Stimulated activated naive B cell treated with anti-CD40 and anti-IgM and Interleukin-4, amounts not matched to agents 10 μg/mL and 1 μg/mL and 100 μg/mL, for 72 hours (primary cell): ENCODE measurements at places on chromosomes 4 and X.
A peak's percentile ranks its signal among the peaks of the same experiment; 100 is the strongest.

GRCh38 chr4:74374128-74374527, 9.2 kb downstream of the EREG start:
- DNase-seq, result no peak

DNA sequence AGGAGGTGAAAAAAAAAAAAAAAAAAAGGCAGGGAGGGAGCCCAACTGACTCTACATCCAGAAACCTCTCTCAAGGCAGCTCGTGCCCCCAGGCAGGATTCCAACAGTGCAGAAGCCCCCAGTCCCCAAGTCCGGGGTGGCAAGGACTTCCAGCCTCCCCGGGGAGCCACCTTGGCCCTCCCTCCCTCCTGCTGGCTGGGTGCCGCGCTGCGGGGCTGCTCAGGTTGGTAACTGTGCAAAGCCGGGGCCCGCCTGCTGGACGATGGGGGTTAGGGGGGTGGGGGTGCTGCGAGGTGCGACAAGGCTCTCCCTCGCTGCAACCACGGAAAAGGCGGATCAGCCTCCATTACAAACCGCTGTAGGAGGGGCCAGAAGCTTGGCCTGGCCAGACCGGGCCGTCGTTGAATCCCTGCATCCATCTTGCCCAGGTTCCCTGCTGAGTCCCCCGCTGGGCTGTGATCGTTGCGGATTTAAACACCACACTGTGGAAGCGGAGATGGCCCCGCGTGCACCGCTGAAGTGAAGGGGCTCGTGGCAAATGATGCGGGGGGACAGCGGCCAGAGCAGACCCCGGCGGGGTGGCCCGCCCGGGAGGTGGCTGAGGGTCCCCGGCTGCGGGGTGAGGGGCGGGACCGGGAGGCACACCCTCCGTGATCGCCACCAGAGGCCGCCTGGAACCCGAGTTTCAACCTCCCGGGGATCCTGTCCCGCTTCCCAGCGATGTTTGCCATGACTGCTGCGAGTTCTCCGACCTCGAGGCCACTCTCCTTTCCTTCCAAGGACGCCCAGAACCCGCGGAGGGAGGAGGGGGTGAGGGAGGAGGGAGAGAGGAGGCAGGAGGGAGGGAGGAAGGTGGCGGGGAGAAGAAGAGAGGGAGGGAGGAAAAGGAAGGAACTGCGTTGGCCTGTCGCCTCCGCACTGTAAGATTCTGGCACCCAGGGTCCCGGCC, 58.0 kb upstream of the DDX3X start:
- DNase-seq, result peak; percentile 23

- peak; percentile 11 for DNase-seq
Measured at GRCh38 chrX:100409610-100410590, at the start of gene PCDH19. Gene PCDH19 (minus strand): TSS chrX:100410273. CDS start chrX:100408597, 1,676 bp downstream.

GRCh38 chrX:31021537-31021936, 50.3 kb downstream of the FTHL17 start:
- no peak for DNase-seq

- DNase-seq, result no peak
Measured at GRCh38 chr4:129358571-129358970, 262.6 kb downstream of the C4orf33 start.

- no peak for DNase-seq
Measured at GRCh38 chrX:21816136-21816535, 23.3 kb upstream of the MBTPS2 start.

- DNase-seq, result no peak
Measured at GRCh38 chrX:147850875-147851274, 60.8 kb upstream of the FMR1 start.

DNA sequence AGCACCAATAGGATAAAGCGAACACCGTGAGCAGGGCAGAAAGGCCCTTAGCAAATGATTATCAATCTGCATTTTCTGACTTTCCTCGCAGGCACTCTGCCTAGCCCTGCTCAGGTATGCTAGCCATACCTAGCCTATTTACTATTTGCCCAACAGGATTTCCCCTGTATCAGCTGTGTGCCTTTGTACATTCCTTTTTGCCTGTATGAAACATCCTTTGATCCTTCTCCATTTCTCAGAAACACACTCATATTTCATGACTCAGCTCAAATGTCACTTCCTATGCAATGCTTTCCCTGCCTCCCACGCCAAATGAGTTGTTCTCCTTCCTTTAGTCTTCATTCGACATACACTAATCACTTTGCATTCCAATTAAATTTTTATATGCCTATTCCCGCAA, 37.2 kb downstream of the PCDH7 start:
- no peak for DNase-seq

DNA sequence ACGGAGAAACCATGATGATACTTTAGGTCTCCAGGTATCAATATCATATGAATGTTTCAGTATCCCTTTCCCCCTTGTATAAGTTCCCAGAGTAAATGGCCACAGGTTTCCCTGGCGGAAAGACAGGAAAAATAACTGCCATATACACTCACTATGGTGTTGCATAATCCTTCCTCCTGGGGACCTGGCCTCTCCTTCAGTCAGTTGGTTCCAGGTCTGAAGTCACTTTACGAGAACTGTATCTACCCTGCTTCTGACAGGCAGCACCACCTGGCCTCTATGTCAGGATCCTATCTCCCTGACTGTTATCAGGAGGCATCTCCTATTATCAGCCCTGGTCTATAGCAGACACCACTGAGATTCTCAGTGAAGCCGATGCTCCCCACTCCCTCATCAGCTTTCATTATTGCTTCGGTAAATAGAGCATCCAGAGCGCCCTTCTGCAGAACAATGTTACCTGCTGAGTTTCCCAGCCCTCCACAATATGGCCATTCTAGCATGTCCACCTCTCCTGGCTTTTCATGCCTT, 22.6 kb downstream of the HAUS3 start:
- DNase-seq, result no peak

GRCh38 chr4:125045311-125045710, 269.4 kb upstream of the FAT4 start:
- DNase-seq, result no peak

- no peak for DNase-seq
Measured at GRCh38 chr4:24607334-24607733, 23.0 kb upstream of the DHX15 start.

DNA sequence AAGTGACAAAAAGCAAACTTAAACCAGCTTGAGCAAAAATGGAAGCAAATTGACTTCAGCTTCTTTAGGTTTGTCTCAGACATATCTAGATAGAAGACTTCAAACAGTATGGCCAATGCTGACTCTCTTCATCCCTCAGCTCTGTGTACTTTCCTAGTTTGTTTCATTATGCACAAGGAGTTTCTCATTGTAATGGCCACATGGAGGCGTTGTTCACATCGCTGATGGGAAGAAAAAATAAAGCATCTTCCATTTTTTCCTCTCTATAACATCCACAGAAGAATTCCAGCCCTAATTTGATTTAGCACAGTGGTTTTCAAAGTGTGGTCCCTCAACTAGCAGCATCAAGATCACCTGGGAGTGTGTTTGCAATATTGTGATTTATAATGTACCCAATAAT, 397.5 kb upstream of the PRKX start:
- DNase-seq, result no peak

DNA sequence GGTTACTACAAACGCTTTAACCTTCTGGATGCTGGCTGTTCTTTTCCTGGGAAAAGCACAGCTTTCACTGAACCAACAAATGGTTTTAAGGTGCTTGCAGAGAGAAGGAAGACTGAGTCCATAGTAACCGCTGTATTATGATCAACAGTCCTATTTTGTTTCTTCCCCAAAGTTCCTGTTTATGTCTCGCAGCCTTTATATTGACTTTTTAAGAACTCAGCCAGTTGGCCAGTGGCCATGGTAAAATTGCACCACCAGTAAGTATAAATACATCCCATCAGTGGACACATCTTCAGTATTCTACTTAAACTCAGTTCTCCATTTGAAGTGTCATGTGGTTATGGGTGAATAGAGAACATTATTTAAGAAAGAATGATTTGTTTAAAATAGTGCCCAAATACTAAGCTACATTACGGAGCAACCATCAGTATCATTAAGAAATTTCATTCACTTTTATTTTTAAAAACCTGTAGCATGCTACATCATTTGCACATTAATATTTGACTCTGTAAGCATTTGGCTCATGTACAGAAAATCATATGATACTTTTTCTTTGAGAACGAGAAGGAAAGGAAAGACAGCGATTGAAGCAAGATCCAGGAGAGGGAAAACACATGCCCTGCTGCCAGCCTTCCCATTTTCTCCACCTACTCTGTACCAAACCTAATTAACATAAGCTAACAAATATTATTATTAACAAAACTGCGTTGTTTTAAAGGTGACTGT, 287.0 kb downstream of the ARHGAP24 start:
- DNase-seq, result no peak

- no peak for DNase-seq
Measured at GRCh38 chr4:167031534-167032156, 202.6 kb downstream of the SPOCK3 start.

- no peak for DNase-seq
Measured at GRCh38 chr4:184992422-184992821, 25.9 kb upstream of the HELT start.

DNA sequence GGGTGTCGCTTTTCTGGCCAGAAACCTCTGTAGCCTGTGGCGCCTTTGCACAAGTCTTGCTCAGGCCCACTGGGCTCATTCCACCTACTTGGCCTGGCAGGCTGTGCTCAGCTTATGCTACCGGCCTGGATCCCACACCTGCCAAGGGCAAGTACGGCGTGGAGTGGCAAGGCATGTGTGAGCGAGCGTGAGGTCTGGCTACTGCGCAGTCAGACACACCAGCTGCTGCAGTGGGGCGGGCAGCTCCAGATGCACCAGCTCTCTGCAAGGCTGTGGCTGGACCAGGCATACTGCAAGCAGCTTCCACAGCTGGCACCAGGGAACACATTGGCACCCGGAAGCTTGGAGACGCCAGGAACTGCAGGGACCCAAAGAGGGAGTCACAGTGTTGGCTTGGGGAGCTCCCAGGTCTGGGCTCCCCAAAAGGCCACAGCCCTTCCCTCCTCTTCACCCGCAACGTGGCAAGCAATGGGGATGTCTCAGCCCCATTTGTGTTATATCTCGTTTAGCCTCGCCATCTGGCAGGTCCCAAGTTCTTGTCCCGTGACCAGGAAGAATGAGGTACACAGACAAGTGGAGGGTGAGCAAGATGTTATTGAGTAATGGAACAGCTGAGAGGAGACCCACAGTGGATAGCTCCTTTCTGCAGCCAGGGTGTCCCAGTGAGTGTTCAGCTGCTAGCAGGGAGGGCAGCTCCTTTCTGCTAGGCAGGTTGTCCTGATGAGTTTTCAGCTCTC, 3.8 kb upstream of the FBXW7 start:
- no peak for DNase-seq

DNA sequence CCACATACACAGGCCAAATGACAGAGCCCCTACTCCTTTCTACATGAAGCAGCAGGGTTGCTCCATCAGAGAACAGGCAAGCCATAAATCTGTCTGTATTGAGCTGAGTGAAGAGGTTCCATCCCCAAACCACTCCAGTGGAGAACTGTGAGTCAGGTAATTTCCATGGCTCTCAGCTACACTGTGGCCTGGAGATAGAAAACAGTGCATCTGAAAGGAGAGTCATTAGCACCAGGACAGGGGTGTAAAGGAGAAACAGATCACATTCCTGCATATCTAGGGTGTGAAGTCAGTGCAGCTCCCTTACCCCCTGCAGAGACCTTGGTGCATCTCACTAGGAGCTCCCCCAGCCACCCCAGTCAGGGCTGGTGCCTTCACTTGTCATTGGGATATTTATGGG, 314.7 kb downstream of the CHIC1 start:
- DNase-seq, result no peak

- no peak for DNase-seq
Measured at GRCh38 chr4:107876099-107876498, 51.4 kb downstream of the SGMS2 start.

DNA sequence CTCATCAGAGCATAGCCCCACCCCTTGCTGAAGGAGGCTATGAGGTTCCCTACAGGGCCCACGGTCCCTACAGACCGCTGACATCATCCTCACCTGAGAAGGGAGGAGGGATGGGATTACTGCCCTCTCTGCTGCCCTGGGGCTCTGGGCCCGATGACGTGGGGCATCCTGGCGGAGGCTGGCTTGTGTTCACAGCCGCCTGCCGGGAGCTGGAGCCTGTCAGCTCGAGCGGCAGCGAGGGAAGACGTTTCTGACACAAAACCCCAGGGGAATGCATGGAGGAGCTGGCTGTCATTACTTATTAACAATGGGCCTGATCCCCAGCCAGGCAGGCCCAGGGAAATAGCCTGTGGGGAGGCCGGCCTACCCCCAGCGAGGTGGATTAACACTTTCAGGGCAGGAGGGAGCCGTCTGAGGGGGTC, 106.6 kb upstream of the ATP6AP2 start:
- DNase-seq, result peak; percentile 8

GRCh38 chr4:10457255-10457801, at the start of gene ZNF518B:
Gene ZNF518B (minus strand): TSS chr4:10457426. CDS start chr4:10446328, 11,098 bp downstream.
- DNase-seq, result peak; percentile 73

GRCh38 chr4:38015886-38016515, 55.8 kb downstream of the PTTG2 start:
- no peak for DNase-seq

DNA sequence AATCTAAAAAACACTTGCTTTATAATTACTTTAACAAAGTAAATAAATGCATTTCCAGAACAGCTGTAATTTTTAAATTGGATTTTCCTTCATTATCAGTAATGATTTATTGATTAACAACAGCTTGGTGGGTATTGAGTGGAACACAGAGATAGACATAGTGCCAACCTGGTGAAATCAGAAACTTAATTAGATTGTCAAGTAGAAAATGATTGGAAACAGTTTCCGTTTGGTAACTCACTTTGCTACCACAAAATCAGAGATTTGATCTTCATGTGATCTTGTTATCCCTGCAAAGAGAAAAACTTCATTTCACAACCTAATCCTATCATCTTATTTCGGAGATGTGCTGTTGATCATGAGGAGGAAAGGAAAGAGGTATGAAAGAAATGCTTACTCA, 70.8 kb downstream of the CAPN6 start:
- DNase-seq, result no peak

DNA sequence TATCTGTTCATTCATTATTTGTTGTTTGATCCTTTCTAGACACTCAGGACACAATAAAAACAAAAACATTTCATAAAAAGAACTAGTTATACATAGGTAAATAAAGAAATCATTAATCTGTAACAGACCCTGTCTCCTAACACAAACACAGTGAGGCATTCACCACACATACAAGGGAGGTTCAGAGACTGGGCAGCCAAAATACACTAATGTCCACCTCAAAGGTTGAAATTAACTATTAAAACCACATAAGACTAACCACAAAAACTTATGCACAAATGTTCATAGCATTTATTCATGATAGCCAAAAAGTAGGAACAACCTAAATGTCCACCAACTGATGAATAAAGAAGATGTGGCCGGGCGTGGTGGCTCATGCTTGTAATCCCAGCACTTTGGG, 7.8 kb downstream of the PAPSS1 start:
- DNase-seq, result no peak

- DNase-seq, result no peak
Measured at GRCh38 chr4:120130786-120131185, 64.1 kb upstream of the MAD2L1 start.

GRCh38 chrX:130058652-130059051, 51.6 kb downstream of the ELF4 start:
- DNase-seq, result no peak

DNA sequence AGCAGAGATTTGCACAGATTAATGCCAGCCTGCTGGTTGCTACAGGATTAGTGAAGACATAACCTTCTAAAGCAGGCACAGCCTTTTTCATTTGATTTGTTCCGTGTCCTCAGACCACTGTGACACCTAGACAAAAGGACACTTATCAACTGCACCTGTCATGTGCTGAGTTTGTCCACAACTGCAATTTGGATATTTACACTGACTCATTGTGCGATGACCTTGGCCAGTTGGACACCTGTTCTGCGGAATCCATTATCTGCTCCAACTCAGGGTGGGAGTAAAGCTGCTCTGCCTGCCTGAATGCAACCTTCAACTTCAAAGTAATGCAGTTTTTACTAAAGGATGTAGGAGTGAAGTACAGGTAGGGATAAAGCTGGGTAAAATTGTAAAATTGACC, 4.1 kb upstream of the NR0B1 start:
- no peak for DNase-seq
